ENCODE measurements at places on chromosomes 5 and 9.

DNA sequence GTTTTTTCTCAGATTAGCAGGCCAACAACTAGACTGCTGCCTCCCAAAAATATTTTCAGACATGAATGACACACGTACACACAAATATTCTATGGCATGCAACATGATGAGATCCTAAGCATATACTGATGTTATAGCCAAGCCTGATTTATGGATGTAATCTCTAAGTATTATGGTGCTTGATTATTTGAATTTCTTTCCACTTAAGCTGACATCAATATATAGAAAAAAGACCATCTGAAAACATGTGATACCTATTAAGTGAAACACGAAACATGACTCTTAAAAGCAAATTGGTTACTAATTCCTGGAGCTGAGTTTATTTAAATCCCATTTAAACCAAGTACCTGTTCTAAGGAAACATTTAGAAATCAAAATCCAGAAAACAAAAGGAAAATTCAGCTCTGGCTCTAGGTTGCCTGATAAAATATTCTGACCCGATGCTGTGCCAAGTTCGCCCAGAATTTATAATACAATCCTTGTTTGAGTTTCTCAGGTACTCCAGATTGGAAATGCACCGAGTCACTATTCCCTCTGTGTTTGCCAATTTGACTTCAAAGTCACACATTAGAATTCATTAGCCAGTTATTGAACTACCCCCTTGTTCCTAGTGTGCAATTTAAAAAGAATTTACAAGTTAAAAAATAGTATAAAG, 548.6 kb downstream of the CSNK1G3 start:
- DNase-seq: peak; percentile 52

- no peak for DNase-seq
Observed at GRCh38 chr5:84249918-84250630, 134.6 kb downstream of the EDIL3 start.

- DNase-seq: no peak
Observed at GRCh38 chr5:170563824-170564567, 60.2 kb downstream of the KCNIP1 start.

- DNase-seq: no peak
Observed at GRCh38 chr9:120927269-120928014, 846 bp upstream of the TRAF1 start.

DNA sequence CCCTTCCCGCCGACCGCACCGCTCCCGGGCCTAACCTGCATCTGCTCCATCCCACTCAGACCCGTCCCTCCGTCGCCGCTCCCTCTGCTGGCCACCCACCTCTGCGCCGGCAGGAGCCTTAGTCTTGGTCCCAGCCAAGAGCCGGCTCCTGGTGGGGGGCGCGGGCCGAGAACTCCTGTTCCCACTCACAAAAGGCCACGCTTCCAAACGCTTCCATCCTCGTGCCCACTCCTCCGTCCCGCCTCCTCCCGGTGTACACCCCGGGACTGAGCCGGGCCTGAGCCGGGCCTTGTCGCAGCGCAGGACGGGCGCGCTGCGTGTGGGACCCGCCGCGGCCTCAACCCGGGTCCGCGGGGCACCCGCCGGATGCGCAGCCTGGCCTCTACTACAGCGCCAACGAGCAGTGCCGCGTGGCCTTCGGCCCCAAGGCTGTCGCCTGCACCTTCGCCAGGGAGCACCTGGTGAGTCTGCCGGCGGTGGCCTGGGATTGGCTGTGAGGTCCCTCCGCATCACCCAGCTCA, 7.5 kb downstream of the ADAMTS13 start:
- DNase-seq: no peak

- DNase-seq: no peak
Observed at GRCh38 chr5:120072068-120072761, 391.9 kb upstream of the PRR16 start.

- no peak for DNase-seq
Observed at GRCh38 chr5:60185231-60186099, 291.9 kb upstream of the PDE4D start.

DNA sequence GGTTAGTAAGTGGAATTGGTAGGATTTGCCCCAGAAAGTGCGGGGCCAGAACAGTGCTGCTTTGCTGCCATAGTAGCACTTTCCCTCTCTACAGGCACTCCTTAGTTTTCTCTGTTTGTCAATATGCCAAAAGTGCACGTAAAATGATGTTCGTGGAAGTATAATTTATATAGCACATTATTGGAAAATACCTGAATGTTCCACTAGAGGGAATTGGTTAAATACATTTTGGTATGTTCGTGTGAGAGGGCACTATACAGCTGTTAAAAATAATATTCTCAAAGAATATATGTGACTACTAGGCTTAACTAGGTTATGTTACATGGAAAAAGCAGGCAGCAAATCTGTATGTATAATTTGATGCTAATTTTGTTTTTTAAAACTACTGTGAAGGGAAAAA, 184.0 kb upstream of the GDNF start:
- no peak for DNase-seq

DNA sequence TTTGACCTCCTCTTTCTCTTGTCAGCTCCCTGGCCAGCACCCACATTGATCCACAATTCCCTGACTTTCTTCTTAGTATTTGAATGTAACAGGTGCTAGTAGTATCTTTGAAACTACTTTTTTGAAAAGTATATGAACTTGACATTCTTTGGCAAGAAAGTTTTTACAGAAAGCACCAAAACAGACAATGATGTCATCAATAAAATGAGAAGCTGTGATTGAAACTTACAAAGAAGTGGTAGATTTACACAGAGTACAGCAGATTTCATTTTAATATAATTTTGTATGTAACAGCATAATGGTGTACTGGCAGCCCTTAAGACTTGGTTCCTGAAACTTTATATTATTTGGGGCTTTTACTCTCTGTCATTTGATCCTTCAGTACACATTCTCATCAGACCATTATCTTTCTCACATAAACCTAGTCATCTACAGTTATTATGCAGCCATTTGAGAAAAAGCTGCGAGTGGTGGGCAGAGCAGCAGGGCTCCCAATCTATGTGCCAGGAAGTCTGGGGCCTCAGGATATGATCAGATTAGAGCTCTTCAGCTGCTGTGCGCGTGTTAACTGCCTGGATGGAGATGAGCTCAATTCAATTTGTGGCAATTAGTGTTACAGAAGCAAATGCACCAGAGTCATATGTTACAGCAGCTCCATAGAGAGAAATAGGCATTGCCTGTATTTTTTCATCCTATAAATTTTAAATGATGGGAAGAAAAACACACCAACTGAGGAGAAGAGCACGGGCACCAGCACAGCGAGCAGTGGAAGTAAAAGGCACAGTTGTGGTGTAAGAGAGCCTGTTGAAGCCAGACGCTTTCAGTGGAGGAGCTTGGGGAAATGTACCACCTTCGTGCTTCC, 126.1 kb downstream of the STARD4 start:
- DNase-seq: no peak

GRCh38 chr5:141476132-141476911, 556 bp downstream of the PCDHGC3 start:
- DNase-seq: peak; percentile 14

GRCh38 chr5:134227259-134227658, 1.4 kb upstream of the PPP2CA start:
- DNase-seq: no peak

GRCh38 chr5:181215997-181216989, 6.8 kb upstream of the TRIM41 start:
- no peak for DNase-seq

- no peak for DNase-seq
Observed at GRCh38 chr9:26159575-26160392, 481.5 kb upstream of the TUSC1 start.

- no peak for DNase-seq
Observed at GRCh38 chr5:135584276-135584675, 5.5 kb upstream of the CXCL14 start.

DNA sequence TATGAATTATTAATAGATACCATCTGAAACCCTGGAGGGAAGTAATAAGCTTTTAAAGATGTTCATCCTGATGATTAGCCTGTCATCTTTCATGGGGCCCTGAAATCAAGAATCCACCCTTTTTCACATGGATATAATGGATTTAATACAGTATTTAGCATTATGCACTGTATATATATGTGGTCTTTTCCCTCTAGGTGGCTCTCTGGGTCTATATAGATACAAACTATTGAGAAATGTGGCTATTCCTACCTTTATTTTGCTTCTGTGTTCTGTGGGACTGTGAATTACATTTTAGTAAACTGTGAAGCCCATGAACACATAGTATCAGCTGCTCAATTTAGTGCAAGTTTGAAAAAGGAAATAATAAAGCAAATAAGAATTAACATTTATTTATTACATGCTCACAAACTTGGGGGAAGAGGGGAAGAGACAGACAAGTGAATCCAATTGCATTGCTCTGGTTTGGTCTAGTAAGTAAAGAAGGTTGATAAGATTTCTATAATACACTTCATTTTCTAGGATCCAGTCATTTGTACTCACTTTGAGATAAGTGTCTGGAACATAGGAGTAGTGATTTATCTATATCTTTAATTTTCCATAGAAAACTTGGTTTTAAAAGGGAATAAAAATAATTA, 112.2 kb downstream of the SCAMP1 start:
- peak; percentile 5 for DNase-seq
